Kidney epithelial cell (primary cell): ENCODE measurements at places on chromosomes 4 and X.

- no peak for DNase-seq
Observed at GRCh38 chr4:60934566-60935295, 265.4 kb upstream of the ADGRL3 start.

DNA sequence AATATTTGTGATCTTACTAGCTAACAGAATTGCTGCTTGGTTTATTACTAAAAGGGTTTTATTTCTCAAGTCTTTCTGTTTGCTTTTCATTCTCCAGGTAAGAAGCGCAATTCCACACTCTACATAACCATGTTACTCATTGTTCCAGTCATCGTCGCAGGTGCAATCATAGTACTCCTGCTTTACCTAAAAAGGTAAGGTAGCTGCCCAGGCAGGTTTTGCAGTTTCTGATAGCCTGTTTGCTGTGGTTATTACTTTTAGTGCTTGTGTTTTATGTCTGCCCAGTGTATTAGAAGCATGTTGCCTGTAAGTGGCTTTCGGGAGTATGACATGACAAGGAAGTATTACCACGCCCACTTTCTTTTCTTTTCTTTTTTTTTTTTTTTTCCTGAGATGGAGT is 46.4 kb downstream of the IL13RA1 start:
- DNase-seq = no peak

GRCh38 chr4:158775091-158775651 is 6.3 kb downstream of the FNIP2 start:
- no peak for DNase-seq

DNA sequence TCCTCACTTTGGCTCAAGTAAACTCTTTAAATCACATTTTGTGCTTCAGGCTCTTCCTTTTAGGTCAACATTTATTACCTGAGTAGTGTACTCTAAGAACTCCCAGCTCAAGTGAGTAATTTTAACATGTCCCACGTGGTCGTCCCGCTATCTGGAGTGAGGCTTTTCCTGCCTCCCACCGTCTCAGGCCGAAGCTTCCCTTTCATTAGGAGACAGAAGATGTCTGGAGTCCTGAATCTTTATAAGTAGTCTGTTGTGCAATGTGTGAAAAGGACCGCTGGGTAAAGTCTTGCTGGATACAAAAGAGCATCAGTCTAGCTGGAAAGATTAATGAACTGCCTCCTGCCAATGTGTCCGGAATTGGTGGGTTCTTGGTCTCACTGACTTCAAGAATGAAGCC is 117.7 kb upstream of the NEIL3 start:
- no peak for DNase-seq

- DNase-seq = no peak
Observed at GRCh38 chrX:130893356-130894085, 9.5 kb downstream of the ENOX2 start.

DNA sequence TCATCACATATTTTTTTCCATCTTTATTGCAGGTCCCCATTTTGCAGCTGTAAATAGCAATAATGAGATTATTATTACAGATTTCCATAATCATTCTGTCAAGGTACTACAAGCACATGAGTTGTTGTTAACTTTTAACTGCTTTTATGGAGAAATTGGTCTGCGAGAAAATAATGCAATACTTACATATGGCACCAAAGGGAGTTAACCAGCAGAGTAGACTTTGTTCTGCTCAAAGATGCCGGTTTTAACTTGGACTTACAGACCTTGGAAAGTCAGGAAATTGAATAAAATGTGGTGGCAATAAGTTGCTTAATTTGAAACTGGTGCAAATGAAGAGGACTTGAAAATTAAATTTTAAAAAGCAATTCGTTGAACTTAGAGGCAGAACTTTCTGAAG is 20.4 kb upstream of the MND1 start:
- DNase-seq = no peak

DNA sequence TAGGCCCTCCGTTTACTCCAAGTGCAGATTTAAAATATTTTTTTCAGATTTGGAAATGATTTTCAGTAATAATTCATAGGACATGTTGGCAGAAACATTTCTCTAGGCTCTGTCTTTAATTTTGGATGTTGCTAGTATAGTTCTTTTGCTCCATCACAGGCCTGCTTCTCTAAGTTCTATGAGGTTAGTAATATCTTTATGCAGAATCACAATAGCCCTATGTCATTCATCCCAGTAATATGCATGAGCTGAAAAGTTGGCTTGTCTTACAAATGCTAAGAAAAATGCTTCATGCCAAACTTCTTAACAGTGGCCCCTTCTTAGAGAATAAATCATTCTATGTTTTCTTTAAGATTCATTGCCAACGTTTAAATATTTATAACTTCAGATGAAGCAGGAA is 148.3 kb upstream of the TLL1 start:
- no peak for DNase-seq
